ENCODE measurements at places on chromosomes 12 and 14.
A peak's percentile ranks its signal among the peaks of the same experiment; 100 is the strongest.

- no peak for DNase-seq
Measured at GRCh38 chr12:81987371-81987770, 228.2 kb upstream of the PPFIA2 start.

DNA sequence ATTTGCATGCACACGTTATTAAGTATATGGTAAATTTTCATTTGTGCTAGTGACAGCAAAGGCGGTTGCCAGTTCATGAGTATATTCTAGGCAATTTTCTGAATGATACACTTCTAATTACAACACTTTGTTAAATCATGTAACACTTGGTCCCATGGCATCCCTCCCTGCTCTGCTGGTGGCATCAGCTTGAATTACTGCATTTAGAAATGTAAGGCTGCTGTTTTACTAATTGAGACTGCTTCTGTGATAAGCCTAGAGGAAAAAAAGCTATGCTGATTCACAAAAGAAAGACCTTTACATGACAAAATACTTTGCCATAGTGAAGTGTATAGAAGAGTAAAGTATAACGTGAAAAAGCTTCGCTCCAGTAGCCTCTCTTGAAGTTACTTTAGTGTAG, 636.1 kb downstream of the KCNH5 start:
- no peak for DNase-seq

DNA sequence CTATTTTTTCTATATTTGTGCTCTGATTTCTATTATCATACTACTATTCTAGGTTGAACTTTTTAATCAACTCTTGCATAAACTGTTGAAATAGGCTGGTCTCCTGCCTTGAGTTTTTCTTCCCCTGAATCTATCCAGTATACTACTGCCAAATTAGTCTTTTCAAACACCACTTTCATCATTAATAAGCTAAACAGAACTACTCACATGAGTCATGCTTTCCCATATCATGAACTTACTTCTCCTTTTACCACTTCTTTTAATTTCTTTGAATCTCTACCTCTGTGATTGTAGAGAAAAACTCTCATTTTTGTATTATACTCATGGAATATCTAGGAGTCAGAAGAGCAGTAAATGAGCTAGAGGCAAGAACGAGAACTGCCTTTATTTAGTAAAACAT, 340.3 kb upstream of the PDE3A start:
- no peak for DNase-seq

- no peak for DNase-seq
Measured at GRCh38 chr12:104463368-104463767, 6.6 kb downstream of the CHST11 start.

- peak; percentile 36 for DNase-seq
Measured at GRCh38 chr14:23624830-23625404, 11.2 kb upstream of the DHRS2 start.

GRCh38 chr14:41899416-41899815, 292.7 kb downstream of the LRFN5 start:
- no peak for DNase-seq

DNA sequence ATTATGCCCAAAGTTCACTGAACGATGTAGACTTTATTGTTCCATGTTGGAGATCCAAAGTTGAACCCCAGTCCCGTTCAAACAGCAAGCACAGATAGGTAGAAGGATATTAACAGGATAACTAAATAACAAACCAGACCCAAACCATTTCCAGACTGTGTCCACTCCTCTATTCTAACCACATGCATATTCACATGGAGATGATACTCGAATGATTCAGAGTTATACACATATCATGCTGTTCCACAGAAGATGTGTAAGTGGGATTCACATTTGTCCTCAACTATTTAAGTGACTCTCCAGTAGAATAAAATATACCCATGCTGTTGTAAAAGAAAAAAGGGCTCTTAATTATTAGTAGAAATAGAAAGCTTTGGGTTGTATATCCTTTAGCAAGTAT, 185.9 kb downstream of the ITPR2 start:
- no peak for DNase-seq

GRCh38 chr14:72513965-72514659, 379.8 kb downstream of the DPF3 start:
- peak; percentile 46 for DNase-seq

GRCh38 chr12:45216983-45217485, 1.1 kb downstream of the ANO6 start:
- no peak for DNase-seq
